DMS79 (cell line): ENCODE measurements at places on chromosomes 5 and 9.

GRCh38 chr9:87742813-87743428 is 17.0 kb downstream of the CTSL start:
- no peak for DNase-seq

DNA sequence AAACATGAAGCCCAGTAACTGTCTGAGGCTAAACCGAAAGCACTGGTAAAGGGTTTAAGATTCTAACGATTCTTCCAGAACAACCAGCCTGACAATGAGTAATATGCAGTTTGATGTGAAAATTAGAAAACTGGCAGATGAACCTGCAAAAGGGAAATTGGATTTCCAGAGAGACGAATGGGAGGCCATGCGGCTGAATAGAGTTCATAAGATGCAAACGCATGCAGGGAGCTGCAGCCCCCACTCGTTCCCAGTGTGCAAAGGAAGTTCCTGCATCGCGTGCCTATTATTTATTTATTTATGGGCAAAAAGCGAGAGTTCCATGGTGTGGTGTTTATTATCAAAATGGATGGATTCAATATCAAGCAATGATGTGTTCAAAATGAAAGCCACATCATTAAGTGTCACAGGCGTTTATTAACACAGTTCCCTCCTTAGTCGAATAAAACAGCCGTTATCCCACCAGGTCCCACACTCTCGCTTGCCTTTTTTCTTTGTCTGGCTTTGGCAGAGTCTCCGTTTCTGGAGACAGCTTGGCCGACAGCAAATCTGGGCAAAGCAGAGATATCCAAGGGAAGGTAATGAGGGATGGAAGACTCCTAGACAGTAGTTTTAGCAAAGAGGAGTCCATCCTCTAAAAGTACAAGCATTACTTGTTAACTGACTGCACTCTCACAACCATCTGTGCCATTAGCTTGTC is 451.4 kb downstream of the KDM4C start:
- no peak for DNase-seq

DNA sequence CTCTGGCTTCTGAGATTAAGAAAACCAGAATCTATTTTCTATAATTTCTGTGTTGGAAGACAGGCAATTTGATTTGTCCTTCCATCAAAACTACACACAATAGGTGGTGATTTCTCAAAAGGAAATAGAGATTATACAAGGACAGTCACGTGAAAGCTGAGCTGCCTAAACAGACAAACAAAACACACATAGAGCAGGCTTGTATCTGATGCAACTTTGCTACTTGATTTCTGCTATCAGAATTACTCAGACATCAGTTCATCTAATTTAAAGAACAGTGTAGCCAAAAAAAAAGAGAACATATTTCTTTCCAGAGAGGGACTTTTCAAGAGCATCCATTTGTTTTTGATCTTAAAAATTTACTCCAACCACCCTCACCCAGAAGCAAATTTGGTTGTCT is 2128.3 kb upstream of the C9orf72 start:
- DNase-seq: no peak

DNA sequence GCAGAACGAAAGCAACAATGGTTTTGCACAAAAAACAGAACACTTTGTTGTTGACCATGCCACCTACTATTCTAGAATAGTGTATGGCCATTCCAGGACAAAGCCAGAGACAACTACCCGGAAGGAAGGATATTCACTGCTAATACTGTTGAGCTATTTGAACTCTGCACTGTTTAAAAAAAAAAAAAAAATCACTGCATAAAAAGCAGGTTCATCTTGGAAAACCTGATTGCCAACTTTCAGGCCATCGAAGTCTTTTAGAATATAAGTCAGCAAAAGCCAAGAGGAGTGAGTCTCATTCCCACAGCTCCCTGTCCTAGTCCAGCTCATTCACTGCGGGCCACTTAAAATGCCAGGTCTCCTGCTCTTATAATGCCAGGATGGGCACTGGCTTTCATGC is 4.0 kb downstream of the ENC1 start:
- no peak for DNase-seq

GRCh38 chr5:148687427-148687826 is 33.1 kb upstream of the HTR4 start:
- DNase-seq: no peak

- DNase-seq: no peak
Observed at GRCh38 chr9:93824386-93825294, 130.5 kb downstream of the BARX1 start.

- no peak for DNase-seq
Observed at GRCh38 chr5:124755565-124755964, 9.1 kb upstream of the ZNF608 start.
